ENCODE measurements at places on chromosomes 11 and 22.

DNA sequence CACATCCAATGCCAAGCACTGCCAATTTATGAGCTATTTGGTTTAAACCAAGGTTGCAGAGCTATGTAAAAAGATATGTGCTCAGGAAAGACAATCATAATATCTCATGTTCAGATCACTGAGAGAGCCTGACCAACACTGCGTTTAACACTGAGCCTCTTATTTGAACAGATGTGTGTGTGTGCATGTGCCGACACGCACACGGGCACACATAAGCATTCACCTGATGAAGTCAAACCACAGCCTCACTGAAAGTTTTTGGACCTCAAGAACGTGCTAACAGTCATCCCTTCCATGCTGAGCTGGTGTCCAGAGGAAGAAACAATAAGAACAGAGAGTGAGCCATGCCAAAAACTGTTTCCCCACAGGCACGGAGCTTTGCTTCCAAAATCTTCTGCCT, 23.4 kb downstream of the HPS4 start:
- no peak for DNase-seq

- DNase-seq, result no peak
These were observed 1.5 kb downstream of the BEST1 start for GRCh38 chr11:61951484-61952135.

DNA sequence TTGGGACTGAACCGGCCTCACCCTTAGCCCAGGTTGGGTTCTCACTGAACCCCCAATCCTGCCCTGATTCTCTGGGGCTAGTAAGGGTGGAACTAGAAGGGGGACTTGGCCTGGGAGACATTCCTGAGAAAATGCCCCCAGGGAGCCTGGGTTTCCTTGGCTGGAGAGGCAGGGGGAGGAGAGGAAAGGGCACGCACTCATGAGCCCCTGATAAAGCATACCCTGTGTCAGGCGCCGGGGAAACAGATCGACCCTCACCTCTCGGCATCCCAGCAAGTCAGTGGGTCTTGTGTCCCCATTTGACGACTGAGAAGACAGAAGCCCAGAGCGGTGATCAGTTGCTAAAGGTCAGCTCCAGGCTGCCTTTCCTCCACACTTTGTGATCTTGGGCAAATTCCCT, 47.7 kb upstream of the RTL6 start:
- no peak for DNase-seq

- no peak for DNase-seq
These were observed 447.0 kb downstream of the AASDHPPT start for GRCh38 chr11:106524436-106524835.

DNA sequence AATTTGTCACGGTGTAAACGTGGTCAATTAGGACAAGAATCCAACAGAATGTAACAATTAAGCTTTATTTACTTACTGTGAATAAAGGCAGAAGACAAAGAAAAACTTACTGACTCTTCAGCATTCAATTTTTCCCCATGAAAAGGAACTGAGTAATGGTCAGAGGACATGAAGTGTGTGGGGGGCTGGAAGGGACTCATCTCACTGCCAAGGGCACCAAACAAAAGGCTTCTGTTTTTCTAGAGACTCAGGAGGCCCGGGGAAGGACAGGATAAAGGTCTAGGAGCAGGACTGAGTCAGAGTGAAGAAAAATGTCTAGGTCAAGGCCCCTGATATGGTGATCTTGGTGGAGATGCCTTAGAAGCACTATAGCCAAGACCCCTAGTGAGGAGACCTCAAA, 564.2 kb upstream of the ANO5 start:
- no peak for DNase-seq

- DNase-seq, result no peak
These were observed 896.9 kb downstream of the KCNA4 start for GRCh38 chr11:29119707-29120618.

- no peak for DNase-seq
These were observed 52.2 kb downstream of the JAM3 start for GRCh38 chr11:134120921-134121526.

DNA sequence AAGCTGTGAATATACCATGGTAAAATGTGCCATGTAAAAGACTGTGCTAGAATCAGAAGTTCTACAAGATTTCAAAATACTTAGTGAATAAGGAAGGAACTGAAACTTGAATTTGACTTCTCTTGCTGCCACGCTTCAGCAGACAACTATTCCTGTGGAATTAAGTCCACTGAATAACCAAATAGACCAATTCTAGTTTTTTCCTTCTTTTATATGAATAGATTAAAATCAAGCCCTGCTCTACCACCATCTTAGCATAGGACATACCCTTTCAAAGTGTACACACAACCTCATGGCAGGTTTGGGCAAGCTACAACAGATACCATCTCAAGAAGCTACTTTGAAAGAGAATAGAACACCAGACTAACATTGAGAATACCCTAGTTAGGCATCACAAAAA, 23.4 kb upstream of the CLNS1A start:
- no peak for DNase-seq

- peak; percentile 48 for DNase-seq
These were observed 11.0 kb upstream of the MS4A6A start for GRCh38 chr11:60193687-60194433.

- DNase-seq, result no peak
These were observed 272.3 kb downstream of the GUCY1A2 start for GRCh38 chr11:106745941-106746340.

- DNase-seq, result no peak
These were observed 5.6 kb downstream of the MAPK1 start for GRCh38 chr22:21861851-21862250.

- DNase-seq, result no peak
These were observed 39.8 kb downstream of the IL18BP start for GRCh38 chr11:72038491-72038890.

DNA sequence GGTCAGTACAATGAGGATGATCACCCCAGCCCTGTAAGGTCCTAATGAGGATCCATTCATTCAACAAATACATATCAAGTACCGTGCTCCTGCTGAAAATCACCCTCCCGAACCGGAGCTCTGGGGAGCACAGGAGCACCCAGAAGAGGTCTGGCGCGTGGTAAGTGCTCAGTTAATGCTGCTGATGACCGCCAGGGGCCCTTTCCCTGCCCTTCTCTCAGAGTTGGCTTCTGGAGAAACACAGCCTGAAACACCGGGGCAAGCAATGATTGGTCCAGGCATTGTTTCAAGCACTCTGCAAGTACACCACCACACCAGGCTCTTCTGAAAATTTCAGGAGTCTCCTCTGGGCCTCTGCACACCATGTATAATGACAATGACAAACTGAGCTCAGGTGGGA, 3.8 kb upstream of the CCDC86 start:
- no peak for DNase-seq

GRCh38 chr11:65906602-65907001, 6.4 kb upstream of the FOSL1 start:
- DNase-seq, result no peak

DNA sequence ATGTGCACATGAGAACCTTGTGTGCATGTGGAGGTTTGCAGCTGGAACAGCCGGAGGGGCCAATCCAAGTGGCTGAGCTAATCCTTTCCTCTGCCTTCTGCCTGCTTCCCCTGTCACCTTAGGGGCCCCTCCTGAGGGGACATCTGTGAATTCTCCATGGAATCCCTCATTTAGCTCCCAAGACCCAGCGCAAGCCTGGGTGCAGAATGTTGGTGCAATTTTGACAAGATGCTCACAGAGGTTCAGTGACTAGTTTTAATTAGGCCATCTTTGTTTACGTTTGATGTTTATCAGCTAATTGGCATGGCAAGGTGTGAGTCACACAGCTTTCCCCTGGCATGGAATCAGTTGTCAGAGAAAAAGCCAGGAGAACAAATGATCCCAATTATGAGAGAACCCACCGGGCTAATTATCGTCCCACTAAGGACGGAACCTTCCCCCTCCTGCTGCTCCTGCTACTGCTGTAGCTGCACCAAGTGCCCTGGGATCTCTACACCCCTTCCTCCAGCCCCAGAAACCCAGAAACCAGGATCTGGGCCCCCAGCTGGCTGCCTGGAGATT, 63.6 kb upstream of the PAX6 start:
- no peak for DNase-seq

DNA sequence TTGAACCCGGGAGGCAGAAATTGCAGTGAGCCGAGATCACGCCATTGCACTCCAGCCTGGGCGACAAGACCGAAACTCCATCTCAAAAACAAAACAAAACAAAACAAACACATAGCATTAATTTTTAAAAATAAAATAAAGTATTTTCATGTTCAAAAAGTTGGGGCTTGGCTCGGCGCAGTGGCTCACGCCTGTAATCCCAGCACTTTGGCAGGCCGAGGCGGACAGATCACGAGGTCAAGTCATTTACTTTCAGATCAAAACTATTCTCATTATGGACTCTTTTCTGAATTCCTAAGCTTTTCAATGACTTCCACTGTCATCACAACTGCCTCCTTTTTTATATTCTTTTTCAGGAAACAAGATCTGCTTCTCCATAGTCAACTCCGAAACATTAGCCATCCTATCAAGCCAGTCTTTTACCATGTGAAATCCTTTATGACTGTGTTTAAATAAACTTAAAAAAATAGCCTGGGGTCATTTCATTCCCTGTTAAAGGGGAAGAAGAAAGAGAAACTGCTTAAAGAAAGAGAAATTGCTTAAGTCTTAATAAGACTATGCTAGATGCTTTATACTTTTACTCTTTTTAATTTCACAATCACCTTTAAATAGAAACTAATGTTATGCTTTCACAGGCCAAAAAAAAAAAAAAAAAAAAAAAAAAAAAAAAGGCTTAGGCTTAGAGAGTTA, 13.1 kb upstream of the CHRNA10 start:
- DNase-seq, result no peak

DNA sequence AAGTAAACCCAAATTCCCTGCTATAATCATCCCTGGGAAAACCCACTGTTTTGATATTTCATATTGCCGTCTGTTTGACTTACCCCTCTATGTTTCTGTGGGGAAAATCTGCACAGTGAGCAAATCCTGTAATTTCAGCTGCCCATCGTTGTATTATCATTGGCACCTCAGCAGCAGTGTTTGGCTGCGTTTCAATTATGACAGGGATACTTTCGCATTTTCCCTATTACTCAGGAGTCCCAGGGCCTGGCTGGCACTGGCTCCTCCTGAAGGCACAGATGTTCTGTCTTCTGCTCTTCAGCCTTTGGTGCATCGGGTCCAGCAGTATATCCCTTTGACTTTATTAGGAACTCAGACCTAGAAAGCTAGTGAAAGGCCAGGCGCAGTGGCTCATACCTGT, 12.2 kb upstream of the MMP12 start:
- DNase-seq, result no peak

- DNase-seq, result peak; percentile 48
These were observed 49.0 kb downstream of the OR4D9 start for GRCh38 chr11:59560290-59560701.

GRCh38 chr22:27090611-27091011, 433.2 kb downstream of the MIAT start:
- DNase-seq, result no peak

DNA sequence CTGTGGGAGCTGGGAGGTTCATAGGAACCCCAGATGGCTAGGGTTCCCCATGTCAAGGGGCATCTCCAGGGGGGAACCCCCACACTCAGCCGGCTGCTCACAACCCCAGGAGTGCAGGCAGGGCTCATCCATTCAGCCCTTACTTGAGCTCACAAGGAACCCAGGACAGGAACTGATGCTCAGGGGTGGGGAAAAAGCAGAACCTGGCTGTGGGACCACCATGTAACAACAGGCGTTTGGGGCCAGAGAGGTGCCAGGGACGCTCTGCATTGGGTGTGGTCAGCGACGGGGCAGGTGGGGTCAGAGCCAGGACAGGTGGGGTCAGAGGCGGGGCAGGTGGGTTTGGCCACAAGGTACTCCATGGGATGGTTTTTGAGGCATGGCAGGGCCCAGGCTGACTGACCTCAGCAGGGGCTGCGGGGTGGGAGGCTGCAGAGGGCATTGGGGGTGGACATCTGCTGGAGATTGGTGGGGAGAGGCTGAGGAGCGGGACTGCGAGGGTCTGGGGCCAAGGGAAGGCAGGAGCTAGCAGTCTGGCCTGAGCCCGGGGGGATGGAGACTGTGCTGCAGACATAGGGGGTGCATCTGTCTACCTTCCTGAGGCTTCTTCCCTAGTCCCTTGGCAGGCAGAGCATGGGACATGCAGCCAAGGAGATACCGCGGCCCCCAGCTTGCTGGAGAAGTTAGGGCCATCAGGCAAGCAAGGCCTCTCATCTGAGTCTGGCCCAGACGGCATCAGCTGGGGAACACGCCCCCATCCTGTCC, 34.0 kb upstream of the CARS1 start:
- DNase-seq, result no peak

DNA sequence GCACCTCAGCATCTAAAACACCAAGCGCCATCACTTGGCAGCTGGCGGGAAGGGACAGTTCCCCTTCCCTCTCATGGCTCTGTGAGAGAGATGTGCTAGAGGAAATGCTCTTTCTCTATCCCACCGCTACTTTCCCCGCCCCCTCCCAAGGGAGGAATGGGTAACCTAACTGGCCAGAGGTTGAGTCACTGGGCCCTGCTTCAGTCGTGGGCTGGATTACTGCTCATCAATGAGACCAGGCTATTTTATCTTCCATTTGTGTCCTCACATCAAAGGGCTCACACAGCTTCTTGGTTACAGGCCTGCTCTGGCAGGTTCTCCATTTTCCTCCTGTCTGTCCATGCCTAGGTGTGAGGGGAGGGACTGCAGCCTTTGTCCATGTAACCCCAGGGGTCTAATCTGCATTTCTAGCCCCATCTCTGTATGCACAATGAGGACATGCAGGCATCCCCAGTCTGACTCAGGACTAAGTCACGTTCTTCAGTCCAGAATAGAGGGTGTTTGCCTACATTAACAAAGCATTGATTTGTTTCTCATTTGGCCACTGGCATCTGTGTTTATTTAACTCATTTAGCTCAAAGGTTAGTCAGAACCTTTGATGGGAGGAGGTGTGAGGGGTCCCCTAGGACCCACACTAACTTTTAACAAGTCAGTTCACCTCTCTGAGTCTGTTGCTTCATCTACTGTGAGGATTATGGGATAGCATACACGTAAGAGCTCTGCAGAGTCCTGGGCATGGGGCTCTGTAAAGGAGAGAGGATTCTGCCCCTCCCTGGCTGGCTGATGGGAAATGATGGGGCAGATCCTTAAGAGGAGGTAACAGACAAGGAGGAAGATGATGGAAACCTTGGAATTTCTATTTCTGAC, 99.1 kb downstream of the XRRA1 start:
- DNase-seq, result no peak

DNA sequence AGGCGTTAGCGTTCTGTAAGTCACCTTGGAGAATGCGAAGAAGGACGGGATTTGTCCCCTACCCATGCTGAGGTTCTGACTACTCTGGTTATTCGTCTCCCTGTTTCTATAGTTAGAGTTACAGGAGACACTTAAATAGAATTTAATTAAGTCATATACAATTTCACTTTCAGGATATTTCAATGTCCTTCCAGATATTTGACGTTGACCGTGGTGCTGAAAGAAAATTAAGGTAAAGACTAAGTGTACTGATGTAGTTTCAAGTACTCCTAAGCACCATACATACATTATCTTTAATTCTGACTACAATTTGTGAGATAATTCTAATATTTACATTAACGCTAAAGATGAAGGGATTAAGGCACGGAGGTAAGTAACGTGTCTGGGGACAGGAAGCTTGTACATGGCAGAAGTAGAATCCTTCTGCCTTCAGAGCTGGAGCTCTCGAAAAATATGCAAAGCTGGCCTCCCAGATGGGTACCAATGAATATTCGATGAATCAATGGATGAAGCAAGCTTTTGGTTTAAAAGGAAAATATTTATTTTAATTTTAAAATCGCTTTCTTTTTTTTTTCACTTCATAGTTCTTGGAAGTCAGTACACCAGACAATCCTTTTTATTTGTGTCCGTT, 539 bp upstream of the SLC36A4 start:
- DNase-seq, result no peak

- DNase-seq, result no peak
These were observed 16.0 kb upstream of the TMPRSS13 start for GRCh38 chr11:117945047-117945810.
